Brain microvascular endothelial cell (primary cell): ENCODE measurements at places on chromosomes 11 and 22.
A peak's percentile ranks its signal among the peaks of the same experiment; 100 is the strongest.

- no peak for DNase-seq
Observed at GRCh38 chr22:27239520-27239919, 562.0 kb downstream of the MN1 start.

GRCh38 chr11:35311331-35311730 is 108.0 kb downstream of the SLC1A2 start:
- no peak for DNase-seq

GRCh38 chr22:42902875-42903510 is 45.9 kb upstream of the ARFGAP3 start:
- no peak for DNase-seq

DNA sequence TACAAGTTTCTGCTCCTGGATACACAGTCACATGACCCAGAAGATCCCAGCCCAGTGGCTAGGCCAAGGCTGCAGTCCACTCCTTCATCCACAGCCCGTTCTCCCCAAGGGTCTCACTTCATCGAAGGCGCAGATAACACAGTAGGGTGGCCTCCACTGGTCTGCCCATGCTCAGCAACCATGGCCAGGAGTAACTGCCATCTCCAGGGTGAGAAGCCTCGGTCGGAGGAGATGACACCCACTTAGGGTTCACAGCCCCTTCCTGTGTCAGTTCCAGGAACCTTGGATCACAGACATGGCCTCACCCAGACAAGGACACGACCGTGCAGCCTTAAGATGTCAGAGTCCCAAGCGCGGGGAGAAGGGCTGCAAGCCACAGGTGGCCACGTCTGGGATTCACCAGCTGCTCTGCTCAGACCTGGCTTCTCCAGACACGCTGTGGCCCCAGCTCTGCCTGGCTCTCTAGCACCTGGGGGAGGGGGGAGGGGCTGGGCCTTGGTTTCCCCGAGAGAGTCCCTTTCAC is 2.6 kb downstream of the BET1L start:
- DNase-seq: no peak

DNA sequence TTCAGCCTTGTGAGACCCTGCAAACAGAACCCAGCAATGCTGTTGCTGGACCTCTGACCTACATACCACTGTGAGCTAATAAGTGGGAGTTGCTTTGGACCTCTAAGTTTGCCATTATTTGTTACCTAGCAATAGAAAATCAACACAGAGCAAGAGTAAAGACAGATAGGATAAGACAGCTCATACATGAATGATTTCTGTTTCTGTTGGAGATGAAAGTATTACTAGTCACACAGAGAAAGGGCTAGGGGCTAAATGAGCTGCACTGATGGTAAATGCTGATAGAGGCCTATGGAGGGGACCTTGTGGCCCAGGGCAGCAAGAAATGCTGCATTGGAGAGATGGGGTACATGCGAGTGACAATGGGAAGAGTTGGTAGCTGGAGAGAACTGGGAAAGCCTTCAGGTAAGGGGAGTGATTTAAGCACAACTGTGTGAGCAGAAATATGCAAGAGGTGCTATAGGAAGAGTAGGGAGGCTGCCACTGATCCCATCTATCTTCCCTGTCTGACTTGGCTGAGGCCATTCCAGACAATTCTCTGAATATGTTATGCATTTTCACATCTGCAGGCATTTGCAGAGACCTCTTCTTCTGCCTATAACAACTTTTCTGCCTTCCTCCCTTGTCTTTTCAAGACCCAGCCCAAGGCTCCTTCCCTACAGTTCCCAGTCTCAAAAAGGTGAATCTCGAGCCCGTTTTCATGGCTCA is 46.1 kb upstream of the SYN3 start:
- no peak for DNase-seq

- DNase-seq: no peak
Observed at GRCh38 chr11:93603225-93604007, 58.1 kb upstream of the CEP295 start.

DNA sequence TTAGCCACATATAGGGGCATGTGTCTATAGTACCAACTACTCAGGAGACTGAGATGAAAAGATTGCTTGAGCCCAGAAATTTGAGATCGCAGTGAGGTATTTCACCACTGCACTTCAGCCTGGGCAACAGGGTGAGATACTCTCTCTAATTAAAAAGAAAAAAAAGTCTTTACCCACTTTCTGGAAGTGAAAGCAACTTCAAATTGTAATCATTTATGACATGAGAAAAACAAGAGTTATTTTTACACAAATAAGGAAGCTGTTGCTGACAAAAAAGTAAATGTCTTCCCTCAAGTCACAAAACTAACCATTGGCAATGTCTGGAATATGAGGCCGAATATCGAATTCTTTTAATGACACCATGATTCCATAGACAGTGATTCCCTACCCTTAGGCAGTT is 71.4 kb downstream of the GLYATL1 start:
- DNase-seq: no peak

DNA sequence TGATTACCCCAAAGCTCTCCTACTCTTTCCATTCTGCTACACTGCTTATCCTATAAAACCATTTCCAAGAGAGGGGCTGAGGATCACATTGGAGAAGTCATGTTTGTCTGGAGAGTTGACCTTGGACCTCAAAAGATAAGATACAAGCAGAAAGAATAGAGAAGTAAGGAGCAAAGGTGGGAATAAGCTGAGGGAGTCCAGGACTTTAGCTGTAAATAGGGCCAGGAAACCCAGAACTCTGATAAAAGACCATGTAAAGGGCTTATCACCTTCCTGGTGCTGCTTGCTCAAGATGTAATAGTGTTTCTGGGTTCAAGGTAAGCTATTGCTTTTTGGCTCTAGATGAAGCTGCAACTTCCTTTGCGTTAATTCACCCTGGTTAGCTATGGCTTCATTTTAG is 32.8 kb upstream of the CCDC90B start:
- DNase-seq: no peak

- DNase-seq: peak; percentile 0
Observed at GRCh38 chr11:60005360-60005759, 11.6 kb upstream of the OOSP4B start.

DNA sequence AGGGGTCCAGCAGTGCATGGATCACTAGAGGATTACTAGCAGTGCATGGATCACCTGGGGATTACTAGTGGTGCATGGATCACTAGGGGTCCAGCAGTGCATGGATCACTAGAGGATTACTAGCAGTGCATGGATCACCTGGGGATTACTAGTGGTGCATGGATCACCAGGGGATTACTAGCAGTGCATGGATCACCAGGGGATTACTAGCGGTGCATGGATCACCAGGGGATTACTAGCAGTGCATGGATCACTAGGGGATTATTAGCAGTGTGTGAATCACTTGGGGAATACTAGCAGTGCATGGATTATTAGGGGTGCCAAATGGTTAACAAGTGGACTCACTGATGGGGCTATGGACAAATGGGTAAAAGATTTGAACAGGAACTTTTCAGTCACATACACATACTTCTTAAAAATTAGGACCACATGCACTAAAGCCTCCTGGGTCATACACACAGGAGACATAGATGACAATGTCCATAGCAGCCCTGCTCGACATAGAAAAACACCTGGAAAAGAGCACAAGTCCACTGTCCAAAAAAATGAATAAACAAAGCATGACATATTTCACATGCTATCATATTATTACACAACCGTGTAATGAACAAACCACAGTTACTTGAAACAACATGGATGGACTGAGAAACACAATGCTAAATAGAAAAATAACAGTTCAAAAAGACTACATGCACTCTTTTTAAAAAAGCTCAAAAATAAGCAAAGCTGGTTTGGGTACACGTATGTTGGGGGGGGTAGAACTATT is 109.8 kb downstream of the CD44 start:
- DNase-seq: no peak

GRCh38 chr22:34943830-34944229 is 122.1 kb upstream of the ISX start:
- no peak for DNase-seq

DNA sequence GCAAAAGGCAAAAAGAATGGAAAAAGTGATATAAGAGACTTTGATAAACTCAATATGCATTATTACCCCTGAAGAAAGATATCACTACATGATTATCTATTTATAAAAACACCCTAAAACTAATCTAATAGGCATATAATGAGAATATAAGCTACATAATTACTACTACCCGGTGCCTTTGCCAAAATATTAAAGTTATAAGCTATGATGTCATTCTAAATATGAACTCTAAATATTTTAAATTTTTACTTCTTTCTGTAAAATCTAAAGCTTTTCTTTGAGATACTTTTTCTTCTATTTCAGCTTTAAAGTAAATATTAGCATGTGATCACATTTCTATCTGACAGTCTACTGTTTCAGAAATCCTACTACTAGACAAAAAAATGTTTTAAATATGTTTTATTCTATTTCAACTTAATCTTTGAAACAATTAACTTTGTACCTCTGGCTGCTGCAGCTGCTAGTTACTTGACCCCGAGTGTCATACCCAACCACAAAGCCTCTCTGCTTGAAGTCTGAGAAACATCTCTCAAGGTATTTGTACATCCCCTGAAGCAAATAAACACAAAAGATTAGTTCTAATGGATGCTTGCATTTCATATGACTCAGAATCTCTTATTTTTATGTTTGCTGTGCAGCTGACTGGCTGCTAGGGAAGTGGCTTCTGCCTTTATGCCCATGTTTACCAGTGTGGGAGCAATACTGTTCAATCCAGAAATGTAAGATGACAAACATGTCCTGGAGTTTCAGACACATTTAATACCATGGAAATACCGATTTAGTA is 26.8 kb downstream of the PGM2L1 start:
- peak; percentile 55 for DNase-seq

GRCh38 chr11:134332189-134332631 is 422 bp downstream of the GLB1L2 start:
- DNase-seq: no peak

DNA sequence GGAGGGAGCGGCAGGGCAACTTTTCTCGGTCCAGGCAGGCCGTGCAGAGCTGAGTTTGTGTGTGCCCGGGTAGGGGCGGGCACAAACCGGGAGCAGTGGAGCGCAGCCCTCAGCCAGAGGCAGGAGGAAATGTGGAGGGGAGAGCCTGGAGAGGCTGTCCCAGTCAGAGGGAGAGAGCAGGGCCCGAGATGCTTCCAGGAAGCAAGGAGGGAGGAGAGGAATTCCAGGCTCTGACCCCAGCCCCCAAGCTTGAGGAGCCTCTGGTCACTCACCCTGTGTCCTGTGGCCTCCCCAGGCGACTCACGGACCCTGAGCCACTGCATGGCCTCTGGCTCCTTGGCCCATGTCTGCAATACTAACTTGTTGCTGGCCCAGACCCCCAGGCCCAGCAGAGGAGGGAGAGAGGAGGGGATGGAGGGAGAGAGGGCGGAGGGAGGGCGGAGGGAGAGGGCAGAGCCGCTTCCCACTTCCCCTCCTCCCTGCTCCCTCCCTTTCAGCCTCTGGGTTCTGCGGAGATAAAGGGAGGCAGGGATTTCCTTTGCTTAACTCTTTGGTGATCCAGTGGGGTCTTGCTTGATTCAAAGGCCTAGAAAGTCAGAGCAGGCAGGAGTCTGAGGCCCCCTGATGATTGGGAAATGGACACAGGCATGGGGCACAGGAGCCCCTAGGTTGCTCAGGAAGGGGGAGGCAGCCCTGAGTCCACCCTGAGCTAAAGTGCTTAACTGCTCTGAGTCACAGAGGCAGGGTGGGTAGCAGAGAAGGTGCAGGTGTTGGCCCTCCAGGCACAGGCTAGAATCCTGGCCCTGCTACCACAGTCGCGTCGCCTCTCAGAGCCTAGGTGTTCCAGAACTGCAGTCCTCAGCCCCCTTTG is at the start of gene C1QTNF6:
C1QTNF6 (minus strand) TSS at position 357 of the 871 bp plus-strand sequence; CDS start at position 323, 34 bp downstream.
- DNase-seq: no peak

- DNase-seq: no peak
Observed at GRCh38 chr11:9259981-9260837, 4.9 kb downstream of the DENND5A start.

DNA sequence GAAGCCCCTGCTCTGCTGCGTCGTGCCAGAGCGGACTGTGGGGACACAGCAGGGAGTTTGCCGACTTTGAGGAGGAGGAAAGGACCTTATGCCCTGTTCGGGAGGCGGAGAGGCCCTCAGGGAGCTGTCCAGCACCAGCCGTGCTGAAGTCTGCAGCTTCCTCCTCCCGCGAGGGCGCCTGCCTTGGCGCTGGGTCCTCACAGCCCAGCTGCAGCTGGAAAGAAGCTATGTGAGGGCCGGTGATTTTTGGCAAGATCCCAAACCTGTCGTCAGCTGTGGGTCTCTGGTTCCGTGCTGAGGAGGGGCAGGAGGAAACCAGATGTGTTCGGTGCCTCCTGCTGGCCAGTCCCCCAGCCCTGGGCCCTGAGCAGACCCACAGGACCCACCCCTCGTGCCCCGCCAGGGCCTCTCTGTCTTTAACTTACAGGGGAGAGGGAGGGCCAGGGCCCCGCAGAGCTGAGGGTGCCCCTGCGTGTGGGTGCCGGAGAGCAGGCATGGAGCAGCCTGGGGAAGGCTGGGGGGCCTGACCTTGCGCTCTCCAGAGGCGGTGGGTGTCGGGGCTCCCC is 12.0 kb downstream of the BRSK2 start:
- DNase-seq: peak; percentile 34

- DNase-seq: peak; percentile 60
Observed at GRCh38 chr11:60887556-60887955, 18.8 kb downstream of the PRPF19 start.

DNA sequence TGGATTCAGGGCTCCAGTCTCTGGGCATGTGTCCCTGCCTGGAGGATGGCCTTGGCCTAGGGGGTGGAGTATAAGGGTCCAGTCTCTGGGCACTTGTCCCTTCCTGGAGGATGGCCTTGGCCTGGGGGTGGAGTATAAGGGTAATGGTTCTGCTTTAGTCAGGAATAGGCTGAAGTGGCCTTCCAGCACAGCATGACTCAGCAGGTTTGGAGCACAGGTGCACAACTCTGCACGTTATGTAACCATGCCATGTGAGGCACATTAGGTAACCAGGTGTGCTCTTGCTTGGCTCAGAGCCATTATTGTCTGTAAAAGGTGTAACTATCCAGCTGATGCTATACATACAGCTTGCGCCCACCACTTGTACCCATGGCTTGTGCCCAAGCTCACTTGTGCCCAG is 48.4 kb upstream of the POLD3 start:
- no peak for DNase-seq

GRCh38 chr22:35742342-35743100 is 24.8 kb downstream of the APOL5 start:
- DNase-seq: peak; percentile 81

GRCh38 chr11:6587360-6587953 is 16.0 kb downstream of the RRP8 start:
- no peak for DNase-seq

GRCh38 chr11:74480688-74481417 is 12.7 kb downstream of the LIPT2 start:
- DNase-seq: no peak

- peak; percentile 4 for DNase-seq
Observed at GRCh38 chr11:19713196-19714021, 772 bp downstream of the NAV2 start.
